ENCODE measurements at places on chromosomes 5 and 9.

DNA sequence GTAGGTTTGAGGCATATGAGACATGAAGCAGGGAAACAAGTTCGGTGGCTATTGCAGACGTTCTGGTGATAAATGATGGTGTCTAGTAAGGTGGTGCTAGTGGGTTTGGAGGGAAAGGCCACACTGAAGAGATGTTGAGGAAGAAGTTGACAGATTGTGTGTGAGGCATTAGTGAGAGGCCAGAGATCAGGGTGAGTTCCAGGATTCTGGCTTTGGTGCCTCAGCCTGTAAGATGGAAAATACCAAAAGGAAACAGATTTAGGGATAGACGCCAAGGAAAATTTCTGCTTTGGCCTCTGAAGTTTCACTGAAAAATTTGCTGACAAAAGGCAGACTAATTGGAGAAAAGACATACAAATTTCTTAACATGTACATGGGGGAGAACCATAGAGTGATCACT lies 6.4 kb upstream of the PAIP1 start:
- no peak for DNase-seq

- DNase-seq: no peak
These were observed 235.4 kb downstream of the FSTL4 start for GRCh38 chr5:133376986-133377385.

- no peak for DNase-seq
These were observed 40.3 kb upstream of the GLRX start for GRCh38 chr5:95862671-95863382.

- no peak for DNase-seq
These were observed 21.4 kb downstream of the ZNF608 start for GRCh38 chr5:124725040-124725434.

GRCh38 chr9:109469646-109470358 lies 28.3 kb downstream of the PTPN3 start:
- peak; percentile 84 for DNase-seq

Data from NCI-H2171 treated with DMSO at 0.1 percent for 48 hours (cell line).